Putamen (tissue), 1 donor: ENCODE measurements at places on chromosomes 2 and 18.

DNA sequence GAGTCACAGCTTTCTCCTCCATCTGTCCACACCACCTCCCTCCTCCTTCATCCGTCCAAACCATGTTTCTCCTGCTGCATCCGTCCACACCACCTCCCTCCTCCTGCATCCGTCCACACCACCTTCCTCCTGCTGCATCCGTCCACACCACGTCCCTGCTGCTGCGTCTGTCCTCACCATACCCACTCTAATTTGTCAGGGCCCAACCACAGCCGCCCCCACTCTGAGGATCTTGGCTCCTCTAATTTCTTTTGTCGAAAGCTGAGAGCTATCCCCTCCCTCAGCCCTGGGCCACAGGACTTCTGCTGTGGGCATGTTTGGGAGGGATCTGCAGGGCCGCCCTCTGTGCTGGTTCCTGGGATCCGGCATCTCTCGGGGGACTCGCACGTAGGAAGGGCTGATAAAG, 67.4 kb downstream of the TPO start:
- DNase-seq = no peak

GRCh38 chr2:46445556-46445955, 33.8 kb upstream of the TMEM247 start:
- DNase-seq = no peak

GRCh38 chr2:71389384-71390072, 57.9 kb downstream of the ZNF638 start:
- peak; percentile 86 for DNase-seq

DNA sequence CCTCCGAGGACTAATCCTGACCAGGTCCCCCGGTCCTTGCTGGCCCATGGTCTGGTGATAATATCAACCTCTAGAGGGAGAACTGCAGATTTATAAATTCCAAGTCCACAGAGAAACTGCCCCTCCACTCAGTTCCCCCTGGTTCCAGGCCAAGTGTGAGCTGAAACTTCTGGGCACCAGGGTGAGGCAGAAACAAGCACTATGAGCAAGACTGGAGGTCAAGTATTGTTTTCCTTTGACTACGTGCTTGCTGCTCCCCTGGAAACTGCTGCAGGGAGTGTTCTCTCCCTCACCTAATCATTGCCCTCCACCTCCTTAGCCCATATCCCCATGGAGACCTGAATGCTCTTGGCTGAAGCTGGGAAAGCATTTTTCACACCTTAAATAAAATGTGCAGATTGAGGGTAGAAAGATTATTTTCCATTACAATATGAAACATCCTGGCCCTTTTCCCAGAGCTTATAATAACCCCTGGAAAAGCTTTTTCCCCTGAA, 135.2 kb downstream of the RDH14 start:
- DNase-seq = no peak

- DNase-seq = no peak
Observed at GRCh38 chr2:222637067-222637466, 18.8 kb downstream of the FARSB start.

DNA sequence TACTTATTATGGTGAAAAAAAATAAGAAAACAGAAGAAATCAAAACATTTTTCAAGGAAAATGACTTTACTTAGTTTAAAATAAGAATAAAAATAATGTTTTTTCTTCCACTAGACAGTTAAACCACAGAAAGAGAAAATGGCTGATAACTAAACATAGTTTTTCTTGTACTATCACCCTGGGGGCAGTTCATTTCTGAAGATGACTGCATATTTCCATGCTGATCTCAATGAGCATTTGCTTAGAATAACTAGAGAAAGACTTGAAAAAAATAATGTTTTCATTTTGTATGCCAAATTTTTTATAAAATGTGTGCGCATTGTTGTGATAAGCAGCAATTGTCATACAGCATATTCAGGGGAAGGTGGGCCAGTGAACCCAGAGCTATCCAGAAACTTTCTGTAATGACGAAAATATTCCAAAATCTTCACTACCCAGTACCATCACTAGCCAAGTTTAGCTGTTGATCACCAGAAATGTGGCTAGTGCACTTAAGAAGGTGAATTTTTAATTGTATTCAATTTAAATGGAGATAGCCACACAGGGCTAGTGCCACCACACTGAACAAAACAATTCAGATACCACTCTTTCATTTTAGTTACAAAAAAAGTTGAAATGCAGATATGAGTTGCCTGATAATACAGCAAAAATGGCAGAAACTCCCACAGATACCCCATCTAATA, 513.4 kb upstream of the NETO1 start:
- no peak for DNase-seq

- peak; percentile 65 for DNase-seq
Observed at GRCh38 chr2:151669585-151670081, 64.6 kb downstream of the NEB start.

- DNase-seq = no peak
Observed at GRCh38 chr2:109460553-109461324, 153.0 kb downstream of the SEPTIN10 start.

- no peak for DNase-seq
Observed at GRCh38 chr2:195168369-195168768, 488.7 kb upstream of the SLC39A10 start.

GRCh38 chr2:6354546-6354945, 511.2 kb downstream of the CMPK2 start:
- DNase-seq = no peak

GRCh38 chr2:111620281-111620680, 263.7 kb downstream of the ANAPC1 start:
- DNase-seq = no peak

DNA sequence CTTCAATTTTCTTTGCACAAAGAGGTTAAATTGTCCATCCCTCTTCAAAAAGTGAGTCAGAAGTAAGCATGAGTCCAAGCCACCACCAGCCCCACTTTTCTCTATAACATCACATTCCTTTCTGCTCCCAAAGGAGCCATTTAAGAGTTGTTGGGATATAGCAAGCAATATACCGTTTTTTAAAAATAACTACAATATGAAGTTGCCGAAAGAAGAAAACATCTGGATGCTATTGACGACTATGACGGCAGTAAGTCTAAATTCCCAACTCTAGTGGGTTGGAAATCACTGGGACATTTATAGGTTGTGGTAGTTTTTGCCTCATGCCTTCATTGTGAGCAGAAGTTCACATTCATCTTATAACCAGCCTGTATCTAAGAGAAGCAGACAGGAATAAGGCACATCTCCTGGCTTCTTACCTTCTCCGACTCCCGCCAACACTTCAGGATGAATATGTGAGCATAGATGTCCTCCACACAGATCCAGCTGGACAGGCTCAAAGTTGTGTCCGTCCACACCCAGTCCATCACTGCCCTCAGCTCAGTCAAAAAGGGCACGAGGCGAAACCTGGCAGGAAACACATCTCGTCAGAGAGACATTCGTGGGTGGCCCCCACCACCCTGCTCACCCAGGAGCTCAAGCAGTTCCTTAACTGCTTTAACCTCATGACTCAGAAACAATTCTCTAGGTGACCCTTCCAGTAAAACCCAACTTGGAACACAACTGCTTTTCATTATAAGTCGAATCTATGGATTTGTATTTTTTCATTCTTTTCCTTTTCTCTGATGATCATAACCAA, 163.6 kb downstream of the NAPG start:
- DNase-seq = no peak

DNA sequence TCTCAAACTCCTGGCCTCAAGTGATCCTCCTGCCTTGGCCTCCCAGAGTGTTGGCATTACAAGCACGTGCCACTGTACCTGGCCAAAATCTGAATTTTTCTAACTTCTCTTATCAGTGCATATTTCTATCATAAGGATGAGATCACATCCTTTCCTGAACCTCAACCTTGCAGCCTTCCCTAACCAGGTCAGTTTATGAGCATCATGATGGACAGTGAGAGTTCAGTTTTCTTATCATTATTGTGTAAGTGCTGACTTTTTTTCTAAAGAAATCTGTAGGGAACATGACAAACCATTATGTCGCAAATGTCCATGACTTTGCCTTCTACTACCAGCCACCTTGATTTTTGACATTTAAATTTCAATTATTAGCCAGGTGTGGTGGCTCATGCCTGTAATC, 31.5 kb downstream of the MRPL33 start:
- DNase-seq = no peak

- no peak for DNase-seq
Observed at GRCh38 chr2:112880696-112881095, 30.3 kb upstream of the IL37 start.

DNA sequence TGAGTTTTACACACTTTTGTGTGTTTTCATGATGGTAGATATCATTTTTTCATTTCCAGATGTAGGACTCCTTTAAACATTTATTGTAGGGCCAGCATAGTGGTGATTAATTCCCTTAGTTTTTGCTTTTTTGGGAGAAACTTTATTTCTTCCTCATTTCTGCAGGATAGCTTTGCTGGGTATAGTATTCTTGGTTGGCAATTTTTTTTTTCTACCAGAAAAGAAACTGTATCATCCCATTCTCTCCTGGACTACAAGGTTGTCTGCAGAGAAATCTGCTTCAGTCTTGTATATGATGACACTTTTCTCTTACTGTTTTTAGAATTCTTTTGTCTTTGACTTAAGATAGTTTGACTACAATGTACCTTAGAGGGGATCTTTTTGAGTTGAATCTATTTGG, 37.8 kb upstream of the RHOB start:
- no peak for DNase-seq

DNA sequence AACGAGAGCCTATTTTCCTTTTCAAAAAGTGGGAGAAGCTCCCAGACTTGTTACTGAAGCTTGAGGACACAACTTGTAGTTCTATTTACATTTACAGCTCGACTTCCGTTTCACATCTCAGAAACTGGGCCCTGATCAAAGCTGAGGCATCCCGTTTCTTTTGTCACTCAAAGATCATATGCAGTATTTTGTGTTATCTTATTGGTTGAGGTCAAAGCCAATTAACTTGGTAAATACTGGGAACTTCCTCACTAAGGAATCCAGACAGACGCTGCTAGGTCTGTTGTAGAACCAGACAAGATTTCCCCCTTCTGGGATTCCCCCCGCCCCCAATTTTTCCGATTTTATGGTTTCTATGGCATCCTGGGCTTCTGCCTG, 50.3 kb downstream of the TSN start:
- no peak for DNase-seq

- no peak for DNase-seq
Observed at GRCh38 chr2:189534854-189535832, 45.4 kb downstream of the SLC40A1 start.

DNA sequence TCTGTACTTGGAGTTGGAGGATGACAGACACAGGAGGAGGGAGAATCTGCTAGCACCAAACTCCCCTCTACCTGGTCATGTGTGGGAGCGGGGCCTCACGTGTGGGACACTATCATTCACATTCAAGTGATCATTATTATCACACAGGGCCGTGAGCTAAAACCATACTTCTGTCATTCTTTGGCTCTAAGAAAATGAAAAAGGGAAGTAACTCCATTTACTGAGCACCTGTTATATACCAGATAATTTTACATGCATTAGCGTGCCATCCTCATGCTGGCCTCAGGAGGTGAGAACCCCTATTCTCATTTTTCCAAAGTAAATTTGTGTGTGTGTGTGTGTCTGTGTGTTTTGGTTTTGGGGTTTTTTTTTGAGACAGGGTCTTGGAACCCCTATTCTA, 150.1 kb downstream of the GLI2 start:
- no peak for DNase-seq

DNA sequence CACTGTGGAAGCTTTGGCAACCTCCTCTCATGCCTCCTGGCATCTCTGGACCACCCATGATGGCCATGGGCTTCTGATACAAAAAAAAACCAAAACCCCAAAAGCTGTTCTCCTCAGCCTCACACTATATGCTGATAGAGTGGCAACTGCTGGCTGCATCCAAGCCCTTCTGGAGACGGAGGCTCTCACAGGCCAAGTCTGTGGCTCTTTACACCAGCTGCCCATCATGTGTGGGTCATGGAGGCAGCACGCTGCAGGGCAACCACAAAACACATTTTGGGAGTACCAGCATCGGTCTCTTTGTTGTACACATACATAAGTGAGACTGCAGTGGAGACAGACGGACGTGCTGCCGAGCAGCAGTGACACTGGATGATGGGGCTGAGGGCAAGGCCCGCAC, 45.3 kb downstream of the SP110 start:
- DNase-seq = no peak

GRCh38 chr2:47091118-47091517, 64.0 kb downstream of the STPG4 start:
- no peak for DNase-seq

- peak; percentile 51 for DNase-seq
Observed at GRCh38 chr2:24930768-24931167, 10.7 kb upstream of the ADCY3 start.

DNA sequence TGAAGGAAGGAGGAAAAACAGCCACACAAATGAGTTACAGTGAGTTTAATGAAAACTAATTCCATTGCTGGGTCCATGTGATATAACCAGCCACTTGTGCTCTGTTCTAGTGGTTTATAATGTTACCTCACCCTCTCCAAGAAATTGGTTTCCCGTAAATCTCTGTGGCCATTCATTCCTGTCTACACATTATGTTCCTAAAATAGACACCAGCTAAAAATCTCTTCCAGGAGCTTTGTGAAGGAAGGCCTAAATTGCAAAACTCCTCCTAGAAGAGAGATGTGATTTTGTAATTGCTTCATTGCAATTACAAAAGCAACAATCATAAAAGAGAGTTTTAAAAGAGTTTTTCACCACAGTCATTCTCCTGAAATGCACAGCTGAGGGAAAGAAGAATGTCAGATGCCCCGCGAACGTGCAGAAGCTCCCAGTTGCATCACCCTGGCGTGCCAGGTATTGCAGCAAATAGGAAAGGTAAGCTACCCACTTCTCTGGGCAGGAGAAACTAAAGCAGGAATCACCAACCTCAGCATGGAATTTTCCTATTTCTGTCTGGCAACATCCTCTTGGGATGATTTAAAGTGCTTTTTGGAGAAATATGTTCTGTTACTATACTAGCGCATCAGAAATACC, 1.7 kb downstream of the SCN1A start:
- DNase-seq = peak; percentile 30

DNA sequence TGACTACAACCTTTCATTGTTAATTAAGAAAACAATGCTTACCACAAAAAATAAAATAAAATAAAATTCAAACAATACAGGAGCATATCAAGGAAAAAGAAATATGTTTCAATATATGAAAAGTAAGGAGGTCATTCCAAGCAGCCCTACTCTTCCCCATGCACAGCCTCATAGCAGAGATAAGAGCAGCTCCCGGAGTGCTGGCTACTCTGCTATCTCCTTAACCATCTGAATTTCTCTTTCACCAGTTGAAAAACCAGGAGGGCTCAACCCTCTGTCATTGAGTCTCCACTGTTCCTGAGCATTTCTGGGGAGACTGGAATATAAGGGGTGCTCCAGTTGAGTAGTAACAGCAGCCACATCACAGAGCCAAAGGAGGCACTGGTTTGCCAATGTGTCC, 201.4 kb downstream of the TCF4 start:
- DNase-seq = no peak

- no peak for DNase-seq
Observed at GRCh38 chr2:16900405-16901025, 234.9 kb upstream of the CYRIA start.

GRCh38 chr2:131043199-131044074, 49.8 kb downstream of the FAM168B start:
- no peak for DNase-seq

DNA sequence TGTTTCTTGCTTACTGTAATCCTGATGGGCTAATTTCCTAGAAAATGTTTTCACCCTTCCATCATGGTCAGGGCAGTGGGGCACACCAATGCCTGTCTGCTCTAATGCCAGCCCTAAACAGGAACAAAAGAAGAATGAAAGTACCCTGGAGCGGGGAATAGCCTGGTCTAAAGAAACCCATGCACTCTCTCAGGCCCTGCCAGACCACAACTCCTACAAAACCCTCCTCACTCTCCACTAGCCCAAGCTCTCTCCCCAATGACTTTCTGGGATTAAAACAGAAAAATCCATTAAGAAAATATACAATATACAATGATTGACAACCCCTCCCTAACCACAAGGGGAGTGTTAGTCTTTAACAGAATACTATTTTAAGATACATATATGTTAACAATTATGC, 67.6 kb downstream of the AAK1 start:
- DNase-seq = no peak
